A549 (cell line): ENCODE measurements at places on chromosomes 16 and 17. TPM values are rescaled to one million over a fixed set of nuclear protein-coding genes. Genes with fewer than 3 reads are reported as not detected.

MCRIP1 gene
- polyA plus RNA-seq = 43.9 to 51.0 TPM (median 45.1 TPM) in 3 replicates

GRCh38 chr17:62179525-62180161 is 114.6 kb upstream of the MED13 start:
- DNase-seq = peak; percentile 85

DNA sequence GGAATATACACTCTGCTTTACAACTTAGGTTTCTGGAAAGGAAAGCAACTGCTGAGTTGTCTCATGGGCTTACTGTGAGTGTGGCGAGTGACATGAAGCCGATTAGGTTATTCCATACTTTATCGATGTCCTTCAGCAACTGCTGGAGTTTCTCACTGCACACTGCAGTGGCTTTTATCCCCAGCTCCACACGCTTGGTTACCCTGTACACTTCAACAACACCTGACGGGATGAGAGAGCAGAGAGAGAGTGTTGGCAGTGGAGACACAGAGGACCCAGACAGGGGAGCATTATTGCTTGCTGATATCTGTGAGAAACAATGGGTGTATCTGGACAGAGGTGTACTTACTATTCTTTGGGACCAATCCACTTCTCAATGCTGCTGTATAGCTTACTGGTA is 46.2 kb downstream of the DUSP14 start:
- DNase-seq = no peak

- peak; percentile 5 for DNase-seq
Measured at GRCh38 chr16:62041401-62041800, 5.2 kb upstream of the CDH8 start.

- DNase-seq = no peak
Measured at GRCh38 chr17:75874323-75875181, 3.8 kb downstream of the TRIM47 start.

TTYH2 gene
- polyA plus RNA-seq = 1.1 to 1.7 TPM (median 1.7 TPM) in 3 replicates

- DNase-seq = no peak
Measured at GRCh38 chr16:50263060-50263909, 3.1 kb upstream of the ADCY7 start.

SSTR5 gene
- 0.06 TPM in 1 of 3 replicates, not detected in the others for polyA plus RNA-seq

DNA sequence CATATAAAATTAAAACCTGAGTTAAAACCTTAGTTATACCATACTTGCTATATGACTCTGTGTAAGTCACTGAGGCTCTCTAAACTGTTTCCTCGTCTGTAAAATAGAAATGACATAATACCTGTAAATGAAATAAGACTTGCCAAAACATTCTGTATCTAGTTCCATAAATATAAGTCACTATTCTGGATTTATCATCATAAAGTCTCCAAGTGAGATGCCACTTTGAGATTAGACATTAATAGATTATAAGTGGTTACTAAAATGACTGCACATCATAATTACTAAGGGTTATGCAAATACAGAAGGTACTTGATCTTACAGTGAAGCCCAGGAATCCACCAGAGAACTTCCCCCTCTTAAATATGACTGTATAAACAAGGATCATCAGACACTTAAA is 12.0 kb upstream of the BRIP1 start:
- DNase-seq = no peak

GRCh38 chr17:78951967-78952551 is 26.9 kb upstream of the TIMP2 start:
- DNase-seq = no peak

SEPTIN1 gene
- 0.58 to 0.73 TPM (median 0.65 TPM) in 3 replicates for polyA plus RNA-seq

GRCh38 chr17:60602385-60602742 is 2.4 kb downstream of the PPM1D start:
- DNase-seq = peak; percentile 22

TEKT3 gene
- polyA plus RNA-seq = 0.17 TPM in 1 of 3 replicates, not detected in the others

DNA sequence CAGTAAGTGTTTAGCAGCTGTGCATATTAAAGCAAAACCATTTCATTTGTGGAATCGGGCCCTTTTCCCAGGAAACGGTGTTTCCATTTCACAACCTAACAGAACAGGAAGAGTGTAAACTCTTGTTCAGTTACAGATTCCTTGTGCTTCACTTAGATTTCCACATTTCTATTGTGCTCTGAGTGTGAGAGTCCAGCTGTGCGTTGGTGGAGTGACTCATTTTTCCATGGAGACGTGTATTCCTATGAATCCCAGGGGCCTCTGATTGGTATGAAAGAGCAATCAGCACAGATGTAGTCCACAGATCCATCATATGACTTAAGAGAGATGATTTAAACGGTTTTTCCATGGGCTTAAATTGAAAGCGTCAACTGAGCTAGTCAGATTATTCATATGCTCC is 13.3 kb upstream of the CAVIN1 start:
- DNase-seq = no peak

GRCh38 chr17:69412251-69412671 is 2.2 kb upstream of the MAP2K6 start:
- DNase-seq = no peak

GRCh38 chr16:15830832-15831451 is 25.9 kb downstream of the MYH11 start:
- no peak for DNase-seq

DNA sequence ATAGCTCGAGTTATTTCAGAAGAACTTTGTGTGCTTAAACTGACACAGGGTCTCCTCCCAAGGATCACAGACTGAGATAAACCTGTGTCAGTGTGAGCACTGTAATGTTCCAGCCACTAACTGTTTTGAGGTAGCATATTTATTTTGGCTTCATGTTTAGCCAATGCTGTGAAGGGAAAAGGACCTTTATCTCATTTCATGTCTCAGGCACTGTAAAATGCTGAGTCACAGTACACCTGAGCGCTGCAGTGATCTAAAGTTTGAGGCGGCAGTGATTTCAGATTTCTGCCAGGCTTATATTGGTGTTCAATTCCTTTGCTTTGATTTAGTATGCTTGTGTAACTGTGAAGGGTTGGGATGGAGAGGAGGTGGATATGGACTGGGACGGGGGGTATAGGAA is 3.1 kb upstream of the DNAJA2 start:
- DNase-seq = no peak

DNA sequence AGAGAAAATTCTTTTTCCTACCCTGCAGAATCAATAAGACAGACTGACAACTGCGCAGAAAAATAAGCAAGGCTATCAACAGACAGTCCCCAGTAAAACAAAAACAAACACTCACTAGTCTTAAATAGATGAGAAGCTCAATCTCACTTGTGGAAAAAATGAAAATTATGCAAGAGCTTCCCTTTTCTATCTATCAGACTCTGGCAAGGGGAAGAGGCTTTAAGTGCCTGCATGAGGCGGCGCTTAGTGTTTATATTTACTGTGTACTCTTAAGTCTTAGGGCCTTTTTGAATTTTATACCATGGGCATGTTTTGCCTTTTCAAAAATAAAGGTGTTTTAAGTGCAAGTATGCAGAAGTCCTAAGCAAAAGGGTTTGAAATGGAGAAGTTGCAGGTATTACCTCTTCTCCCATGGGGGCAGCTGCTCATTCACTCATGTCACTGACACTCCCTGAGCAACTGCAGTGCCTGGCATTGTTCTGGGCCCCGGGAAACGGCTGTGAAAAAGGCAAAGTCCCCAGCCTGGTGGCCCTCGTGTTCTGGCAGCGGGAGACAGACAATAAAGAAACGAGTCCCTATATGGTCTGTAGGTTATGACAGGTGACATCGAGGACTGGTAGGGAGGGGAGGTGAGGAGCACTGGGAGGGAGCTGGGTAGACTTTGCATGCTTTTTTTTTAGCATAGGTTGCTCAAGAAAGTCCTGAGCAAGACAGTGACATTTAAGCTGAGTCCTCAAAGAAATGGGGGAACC is 35.2 kb downstream of the HSBP1 start:
- no peak for DNase-seq

MMP28 gene
- 5.2 to 8.3 TPM (median 6.6 TPM) in 3 replicates for polyA plus RNA-seq

ZMYND15 gene
- polyA plus RNA-seq = 0.19 to 0.22 TPM (median 0.20 TPM) in 3 replicates

GRCh38 chr17:75553295-75554110 is 28.0 kb downstream of the LLGL2 start:
- no peak for DNase-seq

DNA sequence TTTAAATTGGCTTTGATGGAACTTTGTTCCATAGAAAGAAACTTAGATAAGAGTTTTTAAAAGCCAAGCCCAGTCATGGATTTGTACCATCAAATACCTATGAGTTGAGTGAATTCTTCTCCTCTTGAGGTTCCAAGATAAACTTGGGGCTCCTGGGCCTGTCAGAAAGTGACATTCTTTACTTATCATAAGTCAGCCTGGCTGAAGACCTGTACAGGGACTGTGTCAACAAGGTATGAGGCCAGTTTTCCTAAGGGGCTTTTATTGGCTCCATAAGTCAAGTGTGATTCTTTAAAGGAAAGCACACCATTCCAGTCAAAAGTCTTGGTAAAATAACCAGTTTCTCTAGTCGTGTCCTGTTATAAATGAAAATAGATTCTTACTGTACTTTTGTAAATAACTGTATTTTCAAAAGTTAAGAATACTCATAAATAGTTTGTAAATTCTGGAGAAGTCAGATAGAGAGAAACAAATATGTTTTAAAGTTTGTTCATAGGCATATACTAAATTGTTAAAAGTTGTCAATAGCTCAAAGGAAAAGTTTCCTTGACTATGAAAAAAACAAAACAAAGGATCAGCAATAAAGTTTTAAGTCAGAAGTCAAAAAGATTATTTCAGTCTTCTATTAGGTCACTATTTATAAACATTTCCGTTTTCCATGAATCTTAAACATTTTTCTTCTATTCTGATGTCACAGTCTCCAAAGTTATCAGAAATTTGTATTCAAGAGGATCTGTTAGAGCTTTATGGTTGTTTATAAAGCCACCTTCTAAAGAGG is 22.5 kb upstream of the MYO1D start:
- no peak for DNase-seq

DNA sequence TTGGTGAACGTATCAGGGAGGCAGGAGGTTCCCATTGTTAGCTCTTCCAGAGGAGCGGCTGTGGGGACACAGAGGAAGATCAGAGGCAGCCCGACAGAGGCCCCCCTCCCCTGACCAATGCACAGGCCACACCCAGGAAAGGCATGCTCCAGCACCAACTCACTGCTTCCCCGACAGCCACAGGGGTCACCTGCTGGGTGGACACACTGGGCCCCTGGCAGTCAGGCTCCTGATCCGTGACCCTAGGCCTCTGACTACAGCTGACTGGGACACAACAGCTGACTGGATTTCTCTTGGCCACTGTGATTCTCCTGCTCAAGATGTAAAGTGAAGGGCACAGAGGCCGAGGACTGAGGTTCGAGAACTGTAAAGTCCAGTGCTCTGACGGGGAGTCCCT is 63.5 kb downstream of the IL21R start:
- DNase-seq = no peak

HOXB6 gene
- 12.3 to 14.9 TPM (median 14.7 TPM) in 3 replicates for polyA plus RNA-seq

OTOA gene
- 0.04 TPM in 1 of 3 replicates, not detected in the others for polyA plus RNA-seq

DNA sequence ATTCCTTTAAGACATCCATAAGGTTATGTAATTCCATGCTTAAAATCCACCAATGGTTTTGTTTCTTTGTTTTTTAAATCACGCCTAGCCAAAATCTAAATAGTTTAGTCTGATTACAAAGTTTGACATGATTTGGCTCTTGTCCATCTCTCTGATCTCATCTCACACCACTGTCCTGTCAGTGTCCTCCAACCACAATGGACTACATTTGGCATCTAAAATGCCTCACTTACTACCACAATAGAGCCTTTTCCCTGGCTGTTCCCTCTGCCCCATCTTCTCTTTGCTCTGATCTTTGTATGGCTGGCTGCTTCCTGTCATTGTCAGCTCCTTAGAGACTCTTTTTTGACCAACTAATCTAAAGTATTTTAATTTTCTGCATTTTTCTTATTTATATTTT is 157.2 kb downstream of the MYO1D start:
- DNase-seq = no peak

TCF25 gene
- polyA plus RNA-seq = 116 to 125 TPM (median 122 TPM) in 3 replicates

DNA sequence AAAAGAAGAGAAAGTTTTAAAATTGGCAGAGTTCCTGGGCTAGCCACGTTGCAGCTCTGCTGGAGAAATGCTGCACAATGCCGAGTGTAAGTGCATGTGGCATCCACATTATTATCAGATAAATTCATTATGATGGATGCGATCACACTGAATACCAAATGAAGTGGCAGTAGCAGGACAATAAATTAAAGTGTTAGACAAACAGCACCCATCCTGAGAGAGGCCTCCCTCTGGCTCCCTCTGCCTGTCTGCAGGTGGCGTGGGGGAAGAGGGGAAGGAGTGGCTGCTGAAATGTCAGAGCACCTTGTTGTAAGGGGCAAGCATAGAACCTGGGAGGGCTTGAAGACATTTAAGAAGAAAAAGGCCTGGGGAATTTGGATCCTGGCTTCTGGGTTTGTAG is 324.1 kb downstream of the HAPSTR1 start:
- no peak for DNase-seq

- DNase-seq = no peak
Measured at GRCh38 chr16:69176033-69176800, 10.7 kb upstream of the SNTB2 start.

CD300LF gene
- polyA plus RNA-seq = not detected in 3 replicates

EPOP gene
- polyA plus RNA-seq = 11.2 to 12.3 TPM (median 12.1 TPM) in 3 replicates

GRCh38 chr17:43755389-43755875 is 3.2 kb downstream of the SOST start:
- DNase-seq = no peak
